Activated CD4-positive, CD25-positive, alpha-beta regulatory T cell treated with anti-CD3 and anti-CD28 coated beads, Interleukin-2, amount 50 U/mL, for 16 hours (primary cell): ENCODE measurements at places on chromosomes 3 and 15.

DNA sequence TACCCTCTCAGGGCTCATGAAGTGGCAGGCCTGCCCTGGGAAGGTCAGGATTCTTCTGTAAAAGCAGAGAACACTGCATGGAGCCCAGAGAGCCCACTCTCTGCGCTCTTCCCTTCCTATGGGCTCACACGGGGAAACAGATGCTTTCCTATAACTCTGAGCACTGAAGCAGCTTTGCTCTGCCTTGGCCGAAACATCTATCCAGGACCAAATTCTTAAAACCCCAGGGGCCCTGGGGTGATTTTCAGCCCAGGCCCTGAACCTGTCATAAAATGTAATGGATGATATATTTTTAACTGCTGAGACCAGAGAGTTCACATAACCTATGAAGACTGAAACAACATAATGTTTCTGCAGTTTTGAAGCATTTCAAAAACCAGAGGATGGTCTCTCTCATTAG is 249.9 kb upstream of the CTDSPL start:
- DNase-seq, result no peak

- no peak for DNase-seq
Observed at GRCh38 chr3:115784739-115785536, 161.6 kb downstream of the GAP43 start.

GRCh38 chr3:82410366-82410765 is 648.9 kb upstream of the GBE1 start:
- no peak for DNase-seq

- no peak for DNase-seq
Observed at GRCh38 chr3:16338999-16339398, 74.0 kb downstream of the OXNAD1 start.

DNA sequence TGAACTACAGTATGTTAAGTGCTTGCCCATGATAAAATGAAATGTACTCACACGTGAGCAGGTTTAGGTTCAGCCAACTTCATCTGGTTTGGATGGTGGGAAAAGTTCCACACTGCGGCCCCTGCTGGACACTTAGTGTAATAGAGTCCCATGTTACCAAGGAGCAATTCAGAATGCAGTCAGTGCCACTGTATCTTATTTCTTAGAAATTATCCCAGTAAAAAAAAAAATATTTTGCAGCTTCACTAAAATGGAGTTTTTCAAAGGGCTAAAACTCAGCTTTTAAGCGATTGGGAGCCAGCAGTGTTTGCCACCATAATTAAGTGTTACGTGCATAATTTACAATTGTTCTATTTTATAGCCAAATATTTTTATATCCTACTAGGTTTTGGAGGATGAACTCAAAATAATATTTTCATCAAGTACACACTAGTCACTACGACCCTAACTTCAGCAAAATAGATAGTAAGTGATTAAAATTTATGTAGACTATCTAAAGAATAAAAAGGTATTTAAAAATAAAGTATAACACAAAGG is 371.7 kb upstream of the GBE1 start:
- no peak for DNase-seq

DNA sequence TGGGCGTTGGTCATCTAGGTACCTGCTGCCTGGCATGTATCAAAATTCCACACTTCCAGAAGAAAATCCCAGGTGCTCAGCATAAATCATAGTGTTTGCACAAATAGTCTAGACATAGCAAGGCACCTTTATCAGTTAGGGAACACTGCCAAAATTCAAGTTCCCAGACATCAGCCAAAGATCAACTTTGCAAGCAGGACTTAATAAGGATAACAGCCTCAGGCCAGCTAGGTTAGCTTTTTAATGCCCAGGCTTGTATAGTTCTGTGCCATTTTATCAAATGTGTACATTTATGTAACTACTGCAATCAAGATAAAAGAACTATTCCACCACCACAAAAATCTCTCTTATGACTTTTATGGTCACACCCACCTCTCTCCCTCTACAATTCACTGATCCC is 30.7 kb downstream of the DZIP3 start:
- no peak for DNase-seq

DNA sequence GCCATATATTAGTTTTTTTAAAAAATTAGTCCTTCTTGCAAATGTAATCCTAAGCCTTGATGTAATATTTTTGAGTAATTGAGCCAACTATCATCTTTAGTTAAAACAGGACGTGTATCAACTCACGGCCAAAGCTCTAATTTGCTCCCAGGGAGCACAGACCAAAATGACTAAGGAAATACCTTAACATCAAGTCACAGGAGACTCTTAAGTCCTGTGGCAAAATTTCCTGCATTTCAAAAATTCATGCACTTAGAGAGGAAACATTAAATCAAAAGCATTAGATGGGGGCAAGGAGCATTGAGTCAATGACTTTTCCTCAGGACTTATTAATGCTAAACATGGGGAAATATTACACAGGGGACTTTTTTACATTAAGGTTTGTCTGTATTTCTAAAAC is 276.0 kb downstream of the MFSD1 start:
- DNase-seq, result no peak
